ENCODE measurements at places on chromosomes 3 and 15. TPM values are rescaled to one million over a fixed set of nuclear protein-coding genes. Genes with fewer than 3 reads are reported as not detected.

The GOLGA8S gene
- polyA plus RNA-seq: not detected

The ZNF385D gene
- polyA plus RNA-seq: not detected

The NTRK3 gene
- polyA plus RNA-seq: not detected

The NMB gene
- 5.5 TPM for polyA plus RNA-seq

The GPR171 gene
- polyA plus RNA-seq: 96.7 TPM

The SI gene
- not detected for polyA plus RNA-seq

The LSMEM2 gene
- polyA plus RNA-seq: not detected

The GAP43 gene
- not detected for polyA plus RNA-seq

The GTF2A2 gene
- polyA plus RNA-seq: 119 TPM

The PGBD4 gene
- polyA plus RNA-seq: 1.4 TPM

The ADCY5 gene
- not detected for polyA plus RNA-seq

The SPTSSB gene
- polyA plus RNA-seq: 1.0 TPM

The PLSCR1 gene
- 14.4 TPM for polyA plus RNA-seq

The HACL1 gene
- 42.2 TPM for polyA plus RNA-seq

The USP19 gene
- 26.6 TPM for polyA plus RNA-seq

The LMAN1L gene
- not detected for polyA plus RNA-seq

The GPR149 gene
- polyA plus RNA-seq: not detected

Data from CD4-positive, CD25-positive, alpha-beta regulatory T cell (primary cell).